ENCODE measurements at places on chromosomes 6 and 20.

DNA sequence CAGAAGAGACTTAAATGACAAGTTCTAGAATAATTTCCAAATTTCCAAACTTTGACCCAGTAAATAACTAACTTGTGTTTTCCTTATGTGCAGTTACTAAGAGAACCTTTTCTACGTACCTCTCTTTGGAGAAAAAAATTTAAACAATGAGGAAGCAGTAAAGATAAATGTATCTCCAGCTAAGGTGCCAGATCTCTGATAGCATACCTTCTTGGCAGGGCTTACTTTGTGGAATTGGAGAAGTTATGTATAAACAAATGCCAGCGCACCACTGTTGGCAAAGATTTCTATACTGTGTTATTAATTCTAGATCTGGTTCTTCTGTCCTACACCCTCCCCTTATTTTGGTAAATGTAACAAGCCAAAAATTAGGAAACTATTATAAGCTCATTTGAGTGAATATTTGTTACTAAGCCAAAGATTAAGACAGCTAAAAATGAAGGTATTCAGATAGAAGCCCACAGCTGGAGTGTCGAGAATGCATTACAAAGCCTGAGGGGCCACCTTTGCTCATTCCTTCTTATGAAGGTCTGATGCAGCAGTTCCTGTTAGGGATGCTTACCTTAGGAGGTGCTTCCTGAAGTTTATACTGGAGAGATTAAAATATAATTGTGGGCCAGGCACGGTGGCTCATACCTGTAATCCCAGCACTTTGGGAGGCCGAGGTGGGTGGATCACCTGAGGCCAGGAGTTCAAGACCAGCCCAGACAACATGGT lies 373.1 kb upstream of the SOX4 start:
- no peak for DNase-seq

- DNase-seq, result no peak
Observed at GRCh38 chr20:38092915-38093314, 59.4 kb downstream of the RPRD1B start.

- no peak for DNase-seq
Observed at GRCh38 chr20:1171461-1172093, 13.2 kb downstream of the TMEM74B start.

DNA sequence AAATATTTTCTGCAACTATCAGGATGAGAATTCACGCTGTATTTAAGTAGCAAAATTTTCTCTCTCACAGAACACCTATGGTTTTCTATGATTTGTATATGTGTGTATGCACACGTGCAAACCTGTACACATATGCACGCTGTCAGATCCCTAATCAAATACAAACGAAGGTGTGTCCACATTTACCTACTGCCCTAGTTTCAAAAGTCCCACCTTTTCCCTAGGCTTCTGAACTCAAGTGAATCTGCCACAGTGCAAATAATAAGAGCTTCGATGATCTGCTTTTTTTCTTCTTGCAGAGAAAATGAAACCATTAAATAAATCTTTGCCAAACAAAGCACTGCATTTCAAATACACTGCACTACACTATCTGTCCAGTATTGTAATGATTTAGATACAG lies 6.5 kb downstream of the HIVEP2 start:
- DNase-seq, result no peak

- no peak for DNase-seq
Observed at GRCh38 chr6:51855310-51856082, 231.9 kb downstream of the PKHD1 start.

GRCh38 chr6:6412221-6412620 lies 91.8 kb upstream of the F13A1 start:
- DNase-seq, result no peak

- no peak for DNase-seq
Observed at GRCh38 chr20:20395903-20396568, 28.1 kb downstream of the INSM1 start.

DNA sequence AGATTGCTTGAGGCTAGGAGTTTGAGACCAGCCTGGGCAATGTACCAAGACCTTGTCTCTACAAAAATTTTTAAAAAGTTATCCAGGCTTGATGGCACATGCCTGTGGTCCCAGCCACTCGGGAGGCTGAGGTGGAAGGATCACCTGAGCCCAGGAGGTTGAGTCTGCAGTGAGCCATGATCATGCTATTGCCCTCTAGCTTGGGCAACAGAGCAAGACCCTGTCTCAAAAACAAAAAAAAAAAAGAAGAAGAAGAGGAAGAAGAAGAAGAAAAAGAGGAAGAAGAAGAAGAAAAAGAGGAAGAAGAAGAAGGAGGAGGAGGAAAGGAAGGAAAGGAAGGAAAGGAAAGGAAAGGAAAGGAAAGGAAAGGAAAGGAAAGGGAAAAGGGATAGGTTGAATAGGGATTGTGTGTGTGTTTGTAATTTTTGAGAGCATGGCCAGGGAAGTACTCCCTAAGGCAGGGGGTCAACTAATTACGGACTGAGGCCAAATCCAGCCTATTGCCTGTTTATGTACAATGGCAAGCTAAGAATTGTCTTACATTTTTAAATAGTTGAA lies 43.0 kb upstream of the ZNF217 start:
- DNase-seq, result no peak

DNA sequence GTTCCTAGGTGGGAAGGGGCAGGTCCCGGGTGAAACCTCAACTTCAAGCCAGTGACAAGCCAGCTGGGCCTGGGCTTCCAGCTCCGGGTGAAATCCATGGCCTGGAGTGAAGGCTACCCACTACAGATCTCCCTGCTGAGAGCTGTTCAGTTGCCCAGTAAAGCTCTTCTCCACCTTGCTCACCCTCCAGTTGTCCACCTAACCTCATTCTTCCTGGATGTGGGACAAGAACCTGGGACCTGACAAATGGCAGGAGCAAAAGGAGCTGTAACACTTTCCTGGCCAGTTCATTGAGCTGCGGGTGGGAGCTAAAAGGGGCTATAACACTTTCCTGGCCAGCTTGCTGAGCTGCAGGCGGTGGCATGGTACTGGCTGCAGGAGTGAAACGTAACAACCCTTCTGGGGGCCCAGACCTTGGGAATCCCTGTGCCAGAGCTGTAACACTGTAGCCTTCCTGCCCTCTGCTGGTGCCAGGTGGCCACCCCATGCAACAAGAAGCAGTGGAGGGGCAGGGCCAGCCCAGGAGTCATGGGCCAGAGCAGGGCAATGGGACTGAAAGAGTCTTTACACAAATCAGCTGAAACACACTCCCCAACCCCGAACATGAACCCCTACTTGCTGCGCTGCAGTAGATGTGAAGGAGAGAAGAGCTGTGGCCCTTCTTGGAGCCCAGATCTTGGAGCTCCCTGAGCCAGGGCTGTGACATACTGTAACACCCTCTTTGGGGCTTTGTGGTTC lies 3.6 kb upstream of the HINT3 start:
- no peak for DNase-seq

GRCh38 chr20:17678295-17678694 lies 3.7 kb downstream of the RRBP1 start:
- no peak for DNase-seq

GRCh38 chr20:53739799-53740785 lies 146.5 kb upstream of the ZNF217 start:
- DNase-seq, result no peak

DNA sequence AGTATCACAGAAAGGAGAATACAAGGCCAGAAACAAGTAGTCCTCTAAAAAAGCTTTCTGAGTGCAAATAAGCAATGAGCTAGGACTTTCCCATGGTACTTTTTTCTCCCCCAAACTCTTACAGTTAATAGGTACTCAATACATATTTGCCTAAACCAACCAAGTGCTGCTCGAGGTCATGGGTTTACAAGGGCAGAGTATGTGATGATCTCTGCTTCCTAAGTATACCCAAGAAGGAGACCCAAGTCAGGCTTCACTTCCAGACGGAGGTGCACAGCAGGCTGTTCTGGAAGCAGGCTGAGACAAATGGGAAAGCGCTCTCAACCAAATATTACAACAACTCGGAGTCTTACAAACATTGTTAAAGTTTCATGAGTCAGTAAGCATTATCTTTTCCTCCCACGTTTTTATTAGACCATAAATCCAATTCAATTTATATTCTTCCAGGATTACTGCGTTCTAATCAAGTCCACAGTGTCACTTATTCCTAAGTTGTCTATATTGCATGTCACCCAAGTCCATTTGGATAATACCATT lies 8.1 kb downstream of the FYN start:
- DNase-seq, result no peak
